ENCODE measurements at places on chromosomes 5 and 9.

DNA sequence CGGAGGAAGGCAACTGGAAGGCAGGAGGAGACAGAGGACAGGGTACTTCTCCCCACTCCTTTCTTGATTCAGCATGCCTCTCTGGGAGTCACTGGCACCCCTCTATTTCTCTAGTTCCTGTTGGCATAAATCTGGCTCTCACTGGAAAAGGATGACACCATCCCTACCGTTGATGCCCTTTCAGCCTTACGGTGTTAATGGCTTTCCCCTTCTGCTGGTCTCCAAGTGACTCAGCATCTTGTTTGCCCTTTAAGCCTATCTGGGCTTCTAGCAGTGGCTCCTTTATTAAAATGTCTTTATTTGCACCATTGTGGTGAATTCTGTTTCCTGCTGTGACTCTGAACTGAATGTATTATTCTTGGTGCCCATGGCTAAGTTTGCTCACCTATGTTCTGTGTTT, 227.3 kb upstream of the GLRA1 start:
- no peak for DNase-seq

GRCh38 chr5:88483964-88484672, 215.5 kb upstream of the TMEM161B start:
- DNase-seq: no peak

- DNase-seq: peak; percentile 60
These were observed 193.2 kb downstream of the MAPKAP1 start for GRCh38 chr9:125513668-125514413.

DNA sequence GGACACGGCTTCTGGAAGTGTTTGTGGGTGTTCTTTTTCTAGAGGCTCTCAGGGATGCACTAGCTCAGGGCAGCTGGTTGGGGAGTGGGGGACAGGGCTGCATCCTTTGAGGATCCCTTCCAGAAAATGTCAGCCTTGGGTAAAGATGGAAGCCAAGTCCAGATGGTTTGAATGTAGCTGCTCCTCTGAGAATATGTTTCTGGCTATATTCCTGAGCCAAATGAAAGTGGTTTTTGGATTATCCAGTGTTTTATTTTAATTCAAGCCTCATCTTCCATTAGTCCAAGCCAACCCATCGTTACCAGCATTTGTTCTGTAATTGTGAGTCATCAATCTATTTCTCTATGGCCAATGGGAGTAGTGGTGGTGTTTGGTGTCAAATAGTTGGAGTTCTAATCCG, 70.4 kb downstream of the SPRY4 start:
- DNase-seq: no peak

GRCh38 chr5:149228618-149229297, 42.9 kb upstream of the AFAP1L1 start:
- peak; percentile 92 for DNase-seq

DNA sequence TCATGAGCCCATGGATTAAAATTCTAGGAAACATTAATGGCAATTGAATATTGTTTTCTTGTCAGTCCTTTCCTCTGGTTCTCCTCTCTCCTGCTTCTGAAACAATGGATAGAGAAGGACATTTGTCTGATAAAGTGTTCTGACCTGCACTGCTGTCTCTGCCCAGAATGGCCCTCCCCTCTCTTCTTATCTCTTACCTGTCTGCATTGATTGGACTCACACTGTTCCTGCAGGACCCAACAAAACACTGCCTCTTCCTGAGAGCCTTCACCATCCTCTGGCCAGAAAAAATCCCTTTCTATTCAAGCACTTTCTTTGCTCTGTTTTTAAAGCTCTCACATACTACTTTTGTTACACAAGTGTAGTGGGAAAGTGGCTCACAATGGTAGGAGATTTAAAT, 143.8 kb upstream of the DHFR start:
- DNase-seq: no peak

- DNase-seq: no peak
These were observed 21.1 kb upstream of the NOTCH1 start for GRCh38 chr9:136566901-136567300.

Measured in AG08395 (cell line).